Coronary artery (tissue), 2 donors: ENCODE measurements at places on chromosomes 1 and 21.

GRCh38 chr1:241721011-241721410, 68.9 kb downstream of the WDR64 start:
- DNase-seq: no peak

DNA sequence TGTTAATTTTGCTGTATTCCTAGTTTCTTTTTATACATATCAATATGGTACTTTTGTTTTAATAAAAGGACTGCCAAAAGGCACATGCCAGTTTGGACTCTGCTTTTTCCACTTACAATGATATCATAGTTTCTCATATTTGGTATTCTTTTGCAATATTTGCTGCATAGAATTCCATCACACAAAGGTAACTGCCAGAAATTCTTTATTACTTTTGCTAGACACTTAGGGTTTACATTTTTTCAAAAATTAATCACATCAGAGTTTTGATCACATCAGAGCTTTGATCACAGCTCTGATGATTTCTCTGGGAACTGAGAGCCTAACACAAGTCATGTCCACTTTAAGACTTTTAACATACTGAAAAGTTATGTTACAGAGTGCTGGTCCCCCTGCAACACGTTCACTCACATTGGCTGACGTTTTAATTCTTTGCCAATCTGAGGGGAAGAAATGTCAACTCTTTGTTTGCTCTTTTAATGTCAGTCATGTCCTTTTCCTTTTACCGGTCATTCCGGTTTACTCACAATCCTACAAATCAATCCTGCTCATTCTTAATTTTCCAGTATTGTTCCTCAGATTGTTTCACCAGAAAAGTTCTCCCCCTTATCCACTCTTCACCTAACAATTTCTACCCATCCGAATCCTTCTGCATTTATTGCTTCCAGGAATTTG, 1.1 kb upstream of the CD46 start:
- DNase-seq: no peak

- DNase-seq: no peak
Measured at GRCh38 chr21:30468900-30469714, 11.1 kb downstream of the KRTAP19-1 start.

GRCh38 chr1:98034505-98034904, 113.7 kb upstream of the DPYD start:
- no peak for DNase-seq

GRCh38 chr1:203040513-203041275, 14.4 kb downstream of the PPFIA4 start:
- DNase-seq: no peak

DNA sequence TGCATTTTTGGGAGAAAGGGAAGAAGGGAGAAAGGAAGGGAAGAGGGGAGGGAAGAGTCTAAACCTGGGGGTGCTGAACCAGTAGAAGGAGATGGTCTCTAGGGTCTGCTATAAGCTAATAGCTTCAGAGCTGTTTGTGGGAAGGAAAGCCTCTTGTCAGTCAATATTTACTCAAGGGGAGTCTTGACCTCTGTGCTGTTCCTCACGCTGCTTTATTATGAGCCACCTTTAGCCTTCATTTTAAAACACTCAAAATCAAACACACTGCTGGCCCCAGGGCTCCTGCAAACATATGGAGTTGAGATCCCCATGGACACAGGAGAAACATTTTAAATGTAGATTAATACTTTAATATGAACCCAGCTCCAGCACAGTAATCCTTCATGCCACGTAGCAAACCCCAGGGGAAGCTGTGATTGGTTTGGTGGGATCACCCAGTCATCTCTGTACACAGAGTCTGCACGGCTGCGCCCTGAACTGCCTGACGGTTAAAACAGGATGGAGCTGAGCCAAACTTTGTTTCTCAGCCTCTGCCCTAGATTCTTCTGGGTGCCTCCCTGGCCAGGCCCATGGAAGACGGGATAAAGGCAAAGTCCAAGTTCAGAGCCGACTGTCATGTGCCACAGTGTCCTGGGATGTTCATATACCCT, 40.2 kb upstream of the VWA5B1 start:
- no peak for DNase-seq

DNA sequence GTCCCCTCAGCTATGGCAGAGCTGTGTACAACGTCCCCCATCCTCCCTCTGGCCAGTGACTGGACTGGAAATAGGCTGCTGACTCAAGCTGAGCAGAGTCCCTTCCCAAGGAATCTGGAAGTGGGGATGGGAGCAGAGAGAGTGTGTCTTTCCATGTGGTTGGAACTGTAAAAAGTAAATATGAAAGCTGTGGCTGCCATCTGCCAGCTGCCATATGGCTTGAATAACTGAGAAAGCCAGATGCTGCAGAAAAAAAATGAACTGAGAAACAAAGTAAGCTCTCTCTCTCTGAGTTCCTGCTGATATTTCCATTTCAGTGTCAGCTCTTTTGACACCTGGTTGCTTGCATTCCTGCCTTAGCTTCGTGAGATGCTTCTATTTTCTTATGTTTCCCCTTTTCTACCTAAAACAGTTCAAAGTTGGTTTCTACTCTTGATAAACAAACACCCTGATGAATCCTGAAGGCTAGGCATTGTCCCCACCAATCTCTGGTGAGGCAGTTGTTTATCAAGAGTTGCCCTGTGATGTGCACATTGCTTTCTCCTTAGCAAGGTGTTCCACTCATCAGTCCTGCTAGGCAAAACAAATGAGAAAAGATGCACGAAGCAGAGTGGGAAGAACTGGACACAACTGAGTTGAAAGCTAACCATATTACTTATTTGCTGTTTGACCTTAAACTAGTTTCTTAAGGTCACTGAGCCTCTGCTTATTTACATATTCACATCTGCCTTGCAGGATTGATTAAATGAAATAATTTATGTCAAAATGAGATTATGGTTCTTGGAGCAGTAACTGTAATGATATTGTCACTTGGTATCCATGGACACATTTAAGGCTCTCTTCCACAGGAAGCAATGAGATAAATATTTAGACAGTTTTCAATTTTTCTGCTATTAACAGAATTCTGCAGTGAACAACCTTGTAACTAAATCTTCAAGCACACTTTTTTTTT, 16.6 kb upstream of the DR1 start:
- no peak for DNase-seq

DNA sequence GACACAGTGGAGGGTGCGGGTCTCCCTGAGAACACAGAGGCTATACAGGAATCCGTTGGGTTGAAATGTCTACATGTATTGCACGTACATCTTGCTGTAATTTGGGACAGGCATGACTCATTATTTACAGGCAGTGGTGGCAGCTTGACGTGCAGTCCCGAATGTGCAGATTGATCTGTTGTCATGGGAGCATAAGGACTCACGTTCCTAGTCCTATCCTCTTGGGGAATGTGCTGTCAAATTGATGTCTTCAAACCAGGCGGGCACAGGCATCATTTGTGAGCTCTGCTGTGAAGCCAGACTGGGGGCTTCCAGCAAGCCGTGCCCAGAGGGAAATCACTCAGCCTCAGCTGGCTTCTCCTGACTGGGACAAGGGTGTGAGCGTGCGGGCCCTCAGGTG, 40.5 kb downstream of the S100B start:
- DNase-seq: no peak

DNA sequence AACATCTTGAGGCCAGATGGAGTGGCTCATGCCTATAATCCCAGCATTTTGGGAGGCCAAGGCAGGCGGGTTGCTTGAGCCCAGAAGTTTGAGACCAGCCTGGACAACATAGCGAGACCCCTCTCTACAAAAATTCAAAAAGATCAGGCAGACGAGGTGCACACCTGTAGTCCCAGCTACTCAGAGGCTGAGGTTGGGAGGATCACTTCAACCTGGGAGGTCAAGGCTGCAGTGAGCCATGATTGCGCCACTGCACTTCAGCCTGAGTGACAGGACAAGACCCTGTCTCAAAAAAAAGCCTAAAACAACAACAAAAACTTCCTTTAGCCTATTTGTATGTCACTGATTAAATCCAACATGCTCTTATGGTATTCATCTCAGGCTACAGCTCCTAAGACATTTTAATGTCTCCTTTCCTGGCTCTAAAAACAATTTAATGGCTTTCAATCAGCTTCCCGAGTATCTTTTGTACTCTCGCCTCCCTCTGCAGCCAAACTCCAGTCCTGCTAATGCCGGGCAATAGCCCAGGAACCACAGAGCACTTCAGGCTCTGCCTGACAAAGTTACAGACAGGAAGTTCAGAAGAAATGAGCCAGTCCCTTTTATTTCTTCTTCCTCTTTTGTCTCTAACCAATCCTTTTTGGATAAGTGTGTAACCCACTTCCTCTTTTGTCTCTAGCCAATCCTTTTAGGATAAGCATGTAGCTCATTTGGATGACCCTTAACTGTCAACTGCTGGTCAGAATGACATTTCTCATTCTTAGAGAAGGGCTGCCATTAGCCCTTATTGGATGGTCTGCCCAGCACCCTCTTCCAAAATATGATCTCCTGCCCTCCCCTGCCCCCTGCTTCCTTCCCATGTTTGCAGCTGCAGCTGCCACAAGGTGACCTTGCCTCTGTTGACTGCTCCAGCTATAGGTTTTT, 6.6 kb upstream of the DOP1B start:
- no peak for DNase-seq

- DNase-seq: no peak
Measured at GRCh38 chr21:29102791-29103257, 27.6 kb upstream of the MAP3K7CL start.

DNA sequence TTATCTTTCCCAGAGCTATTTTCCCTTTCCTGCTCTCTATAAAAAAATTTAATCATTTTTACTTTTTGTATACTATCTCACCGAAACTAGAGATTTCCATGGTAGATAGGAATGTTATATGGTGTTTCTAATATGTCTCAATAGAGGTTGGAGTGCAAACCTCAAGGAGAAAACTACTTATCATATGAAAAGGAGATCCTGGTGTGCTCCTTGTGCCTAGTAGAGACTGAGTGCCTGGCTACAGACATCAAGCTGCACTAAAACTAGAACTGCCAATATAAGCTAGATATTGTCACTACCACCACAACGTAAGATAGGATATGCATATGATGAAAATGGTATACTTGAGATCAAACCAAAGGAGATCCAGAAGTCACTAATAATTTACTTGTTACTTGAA, 67.0 kb downstream of the RGS18 start:
- no peak for DNase-seq

DNA sequence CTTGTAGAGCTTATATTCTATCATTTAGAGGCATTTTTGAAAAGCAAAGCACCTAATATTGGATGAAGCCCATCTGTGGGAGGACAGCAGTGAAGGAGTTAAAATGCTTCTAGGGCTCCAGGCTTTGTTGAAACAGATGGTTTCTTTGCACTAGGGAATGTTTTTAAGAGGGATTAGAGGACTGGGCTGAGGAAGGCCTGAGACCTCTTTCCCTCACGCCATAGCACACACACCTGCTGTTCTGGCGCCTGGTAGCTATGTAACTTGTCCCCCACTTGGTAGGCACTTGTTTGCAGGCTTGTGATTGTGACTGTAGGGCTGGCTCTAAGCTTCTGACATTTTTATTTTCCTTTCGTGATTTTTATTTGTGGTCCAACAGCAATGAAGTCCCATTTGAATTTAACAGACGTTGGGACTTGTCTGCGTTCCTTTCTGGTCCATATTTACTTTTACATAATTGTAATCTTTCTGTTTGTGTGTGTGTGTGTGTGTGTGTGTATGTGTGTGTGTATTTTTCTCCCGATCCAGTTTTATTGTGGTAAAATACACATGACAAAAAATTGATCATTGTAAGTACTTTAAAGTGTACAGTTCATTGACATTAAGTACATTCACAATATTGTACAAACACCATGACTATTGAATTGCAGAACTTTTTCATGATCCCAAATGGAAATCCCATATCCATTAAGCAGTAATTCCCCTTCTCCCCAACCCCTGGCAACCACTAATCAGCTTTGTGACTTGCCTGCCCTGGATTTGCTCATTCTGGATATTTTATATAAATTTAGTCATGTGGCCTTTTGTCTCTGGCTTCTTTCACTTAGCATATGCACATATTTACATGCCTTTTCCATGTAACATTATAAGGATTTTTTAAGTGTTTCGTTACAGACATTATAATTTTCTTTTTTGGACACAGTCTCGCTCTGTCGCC, 33.5 kb upstream of the MACF1 start:
- no peak for DNase-seq

DNA sequence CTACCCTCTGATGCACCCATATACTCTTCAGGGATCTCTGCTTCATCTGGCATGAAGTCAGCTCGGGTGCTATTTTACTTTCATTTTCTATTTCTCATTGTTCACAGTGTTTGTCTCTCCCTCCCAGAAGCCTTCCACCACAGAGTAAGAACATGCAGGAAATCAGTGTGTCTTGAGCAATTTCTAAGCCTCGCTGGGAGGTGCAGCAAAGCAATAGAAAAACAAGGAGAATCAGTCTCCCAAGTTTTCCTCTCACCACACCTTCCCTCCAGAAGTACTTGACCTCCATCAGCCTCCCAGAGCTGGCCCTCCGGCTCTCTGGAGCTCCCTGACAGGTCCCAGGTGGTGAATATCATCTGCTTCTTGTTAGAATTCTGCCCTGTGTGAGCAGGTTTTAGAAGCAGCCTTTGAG, 594.7 kb upstream of the CAMK1G start:
- DNase-seq: no peak

GRCh38 chr1:178630417-178630816, 94.6 kb upstream of the RALGPS2 start:
- no peak for DNase-seq

GRCh38 chr1:81525085-81525484, 275.6 kb upstream of the ADGRL2 start:
- no peak for DNase-seq

DNA sequence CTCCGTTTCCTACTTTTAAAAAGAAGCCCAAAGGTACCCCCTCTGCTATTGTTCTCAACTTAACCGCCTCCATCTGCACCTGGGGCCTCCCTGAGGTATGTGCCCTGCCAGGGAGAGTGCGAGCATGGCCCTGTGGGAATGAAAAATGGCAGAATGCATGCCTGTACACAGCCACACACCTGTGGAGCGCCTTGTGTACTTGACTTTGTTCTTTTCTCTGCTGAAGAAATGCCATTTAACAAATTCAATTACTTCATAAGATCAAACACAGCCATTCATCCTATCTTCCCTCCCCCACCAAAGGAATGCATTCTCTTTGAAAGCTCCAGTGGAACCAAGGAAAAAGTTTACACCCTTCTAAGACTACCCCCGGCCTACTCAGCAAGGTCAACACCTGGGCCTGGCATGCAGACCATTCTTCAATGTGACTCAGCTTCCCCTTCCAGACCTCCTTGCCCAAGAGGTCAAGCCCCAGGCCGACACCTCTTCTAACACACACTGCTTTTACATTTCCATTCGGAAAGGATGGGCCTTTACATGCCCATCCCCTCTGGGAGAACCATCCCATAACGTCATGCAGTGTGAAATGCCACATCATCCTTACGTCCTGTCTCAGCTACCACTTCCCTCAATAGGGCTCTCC, 123.7 kb downstream of the SMYD2 start:
- DNase-seq: no peak

DNA sequence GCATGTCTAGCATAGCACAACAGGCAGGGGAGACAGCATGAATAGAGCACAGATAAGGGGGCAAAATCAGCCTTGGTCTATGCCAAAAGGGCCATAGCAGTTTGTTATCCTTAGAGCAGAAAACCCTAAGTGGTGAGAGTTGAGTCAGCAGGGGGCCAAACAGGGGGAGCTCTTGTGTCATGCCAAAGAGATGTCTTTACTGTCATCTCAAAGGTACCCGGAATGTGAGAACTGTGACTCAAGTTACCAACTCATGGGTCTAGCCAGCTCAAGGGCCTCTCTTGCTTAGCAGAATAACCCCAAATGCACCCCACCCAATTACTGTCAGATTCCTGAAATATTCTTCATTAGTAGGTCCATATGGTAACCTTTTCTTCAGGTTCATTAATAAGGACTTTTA, 45.9 kb upstream of the NRDC start:
- no peak for DNase-seq
